ENCODE measurements at places on chromosomes 5 and 9.

- DNase-seq = no peak
Measured at GRCh38 chr5:179780362-179780761, 13.4 kb upstream of the LTC4S start.

- DNase-seq = no peak
Measured at GRCh38 chr9:89194421-89195130, 16.0 kb upstream of the SHC3 start.

DNA sequence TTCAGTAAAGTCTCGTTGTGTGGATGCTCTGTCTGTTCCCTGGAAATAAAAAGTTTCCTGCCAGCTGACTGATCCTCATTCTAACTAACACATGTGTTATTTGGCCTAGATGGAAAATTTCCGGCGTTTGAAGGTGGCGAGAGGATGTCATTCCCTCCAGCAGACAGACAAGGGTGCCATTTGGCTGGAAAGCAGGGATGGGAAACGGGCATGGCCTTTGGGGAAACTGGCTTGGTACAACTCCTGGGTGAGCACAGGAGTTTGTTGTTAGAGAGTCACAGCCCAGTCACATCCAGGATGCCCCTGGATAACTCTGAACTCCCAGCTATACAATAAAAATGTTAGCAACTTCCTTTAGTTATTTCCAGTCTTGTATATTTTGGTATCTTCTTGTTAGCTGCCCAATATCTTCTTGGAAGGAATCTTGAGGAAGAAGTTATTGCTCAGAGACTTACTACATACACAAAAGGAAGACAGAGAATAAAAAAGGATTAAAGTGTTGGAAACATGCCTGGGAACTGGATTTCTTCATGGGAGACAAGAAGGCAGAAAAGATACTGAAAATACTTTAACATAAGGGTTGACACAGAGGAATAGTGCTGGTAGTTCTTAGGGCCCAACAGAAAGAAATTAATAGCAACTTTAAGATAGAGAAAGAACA lies 41.9 kb downstream of the TEK start:
- no peak for DNase-seq

- no peak for DNase-seq
Measured at GRCh38 chr5:138648841-138649240, 73.6 kb upstream of the HSPA9 start.

DNA sequence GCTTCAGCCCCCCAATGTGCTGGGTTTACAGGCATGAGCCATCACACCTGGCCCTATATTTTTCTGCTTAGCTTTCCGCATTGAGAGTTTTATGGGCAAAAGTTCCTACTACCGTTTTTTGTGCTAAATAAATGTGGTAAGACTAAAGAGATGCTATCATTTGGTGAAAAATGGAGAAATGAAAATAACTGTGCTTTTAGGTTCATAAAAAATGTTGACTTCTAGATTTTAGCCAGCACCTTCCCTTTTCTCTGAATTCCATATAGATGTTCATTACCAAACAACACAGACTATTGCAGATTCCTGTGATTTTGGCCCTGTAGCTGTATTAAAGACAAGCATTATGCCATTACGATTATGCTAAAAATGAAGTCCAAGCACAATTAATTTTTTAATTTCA lies 72.0 kb upstream of the CTSL start:
- no peak for DNase-seq

DNA sequence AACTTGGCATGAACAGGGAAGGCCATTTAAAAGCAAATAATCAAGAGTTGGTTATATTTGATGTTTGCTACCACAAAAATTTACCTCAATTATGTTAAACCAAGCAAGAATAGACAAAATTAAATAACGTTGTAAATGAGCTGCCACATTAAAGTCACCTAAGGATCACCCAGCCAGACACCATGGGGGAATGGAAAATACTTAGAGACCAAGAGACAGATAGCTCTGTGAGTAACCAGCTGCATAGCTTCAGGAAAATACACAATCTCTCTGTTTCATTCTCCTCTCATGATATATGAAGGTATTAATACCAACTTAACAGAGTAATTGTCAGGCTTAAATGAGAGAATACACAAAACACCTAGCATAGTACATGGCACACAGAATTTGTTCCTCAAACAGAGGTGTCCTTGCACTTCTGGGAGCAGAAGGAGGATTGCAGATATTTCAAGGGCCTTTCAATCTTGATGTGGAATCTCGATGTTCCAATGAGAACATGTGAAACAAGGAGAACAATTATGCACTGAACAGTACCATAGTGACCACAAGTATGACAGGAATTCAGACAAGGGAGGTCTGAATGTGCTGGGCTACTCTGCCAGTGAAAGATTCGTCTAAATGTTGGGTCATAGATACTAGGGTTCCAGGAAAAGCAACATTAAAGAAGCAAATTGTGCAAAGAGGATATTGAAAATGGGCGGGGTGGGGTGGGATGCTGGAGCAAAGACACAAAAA lies 18.6 kb downstream of the JAKMIP2 start:
- DNase-seq = no peak

GRCh38 chr9:19516348-19516747 lies 107.5 kb downstream of the ACER2 start:
- no peak for DNase-seq

- DNase-seq = no peak
Measured at GRCh38 chr5:173670130-173670651, 53.7 kb upstream of the BOD1 start.

- DNase-seq = no peak
Measured at GRCh38 chr9:137974746-137975526, 97.4 kb downstream of the CACNA1B start.

GRCh38 chr5:118111956-118112355 lies 876.4 kb downstream of the DTWD2 start:
- no peak for DNase-seq

DNA sequence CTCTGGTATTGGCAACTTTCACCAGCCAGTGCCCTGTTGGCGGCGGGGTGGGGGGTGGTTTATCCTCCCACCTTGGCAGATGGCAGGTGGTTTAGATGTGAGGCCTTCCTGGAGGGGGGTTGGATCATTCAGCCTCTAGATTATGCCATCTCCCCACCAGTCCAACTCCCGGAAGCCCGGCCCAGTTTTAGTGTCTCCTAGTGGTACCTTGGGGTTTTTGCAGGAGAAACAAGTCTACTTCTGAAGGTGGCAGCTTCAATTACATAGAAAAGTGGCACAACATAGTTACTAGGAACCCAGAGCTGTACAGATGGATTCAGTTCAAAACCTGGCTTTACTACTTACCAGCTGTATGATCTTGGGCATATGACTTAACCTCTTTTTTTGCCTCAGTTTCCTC lies 11.3 kb downstream of the PRLR start:
- DNase-seq = no peak

DNA sequence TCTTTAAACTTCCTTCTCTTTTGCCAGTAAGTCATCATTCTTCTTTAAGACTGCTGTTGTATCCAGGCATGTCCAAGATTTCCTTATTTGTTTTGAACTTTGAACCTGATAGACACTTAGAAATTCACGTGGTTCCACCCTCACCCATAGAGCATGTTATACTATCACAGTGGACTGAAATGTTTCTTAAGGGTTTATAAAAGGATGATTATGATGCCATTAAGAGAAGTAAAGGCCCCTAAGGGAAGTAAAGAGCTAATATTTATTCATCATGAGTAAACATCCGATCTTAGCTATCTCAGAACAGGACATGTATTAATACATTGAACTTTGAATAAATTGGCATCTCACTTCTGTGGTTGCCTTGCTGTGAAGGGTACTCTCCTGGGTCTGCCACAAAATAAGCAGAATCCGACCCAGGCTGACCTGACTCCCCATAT lies 49.8 kb downstream of the PRKACG start:
- no peak for DNase-seq

- DNase-seq = no peak
Measured at GRCh38 chr9:85067792-85068191, 398.3 kb downstream of the NTRK2 start.

GRCh38 chr5:143374496-143375217 lies 28.8 kb downstream of the NR3C1 start:
- DNase-seq = no peak

- DNase-seq = no peak
Measured at GRCh38 chr5:66629446-66629845, 33.3 kb downstream of the MAST4 start.

DNA sequence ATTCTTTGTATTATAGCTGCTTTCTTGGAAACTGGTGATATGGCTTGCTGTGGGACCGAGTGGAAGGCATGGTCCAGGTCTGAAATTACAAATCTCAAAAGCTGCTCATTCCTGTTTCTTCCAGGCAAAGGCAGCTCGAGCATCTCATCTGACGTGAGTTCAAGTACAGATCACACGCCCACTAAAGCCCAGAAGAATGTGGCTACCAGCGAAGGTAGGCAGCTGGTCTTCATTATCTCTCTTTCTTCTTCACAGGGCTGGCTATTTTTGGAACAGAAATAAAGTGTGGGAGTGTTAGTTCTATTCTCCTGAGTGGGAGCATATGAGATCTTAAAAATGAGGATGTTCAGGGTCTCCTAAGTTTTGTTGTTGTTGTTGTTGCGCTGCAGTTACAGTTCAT lies 115.9 kb downstream of the FBXL7 start:
- no peak for DNase-seq

DNA sequence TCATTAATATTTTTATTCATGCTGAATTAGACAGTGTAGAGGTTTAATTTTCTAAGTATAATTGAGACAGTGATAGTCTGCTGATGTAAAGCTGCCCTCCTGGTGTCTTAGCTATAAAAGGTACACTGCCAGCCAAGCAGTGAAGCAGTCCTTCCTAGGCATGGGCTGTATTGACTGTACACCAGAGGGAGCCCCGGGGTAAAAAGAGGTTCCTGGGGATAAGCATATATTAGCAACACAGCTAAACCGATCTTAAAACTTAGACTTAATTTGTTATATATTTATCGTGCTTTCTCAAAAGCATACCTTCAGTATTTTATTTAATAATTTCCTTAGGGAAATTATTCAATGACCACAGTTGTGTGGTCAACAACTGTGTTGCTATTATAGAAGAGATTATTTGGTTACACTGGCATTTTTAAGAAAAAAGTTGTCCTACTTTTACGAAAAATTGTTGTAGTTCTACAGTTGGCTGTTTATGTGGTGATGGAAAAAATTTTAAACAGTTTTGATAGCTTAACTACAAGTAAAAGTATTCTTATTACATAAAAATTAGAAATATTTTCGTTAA lies 68.8 kb downstream of the ELL2 start:
- DNase-seq = no peak

GRCh38 chr9:117625154-117625553 lies 79.0 kb upstream of the TLR4 start:
- DNase-seq = no peak

- DNase-seq = peak; percentile 39
Measured at GRCh38 chr5:1874771-1875220, 7.9 kb downstream of the IRX4 start.

Data from NCI-H1105 (cell line).